ENCODE measurements at places on chromosomes 13 and 19. TPM values are rescaled to one million over a fixed set of nuclear protein-coding genes. Genes with fewer than 3 reads are reported as not detected.

- no peak overlapping the region for H3K4me3 ChIP-seq
- H3K4me1 ChIP-seq: no peaks in the 10 kb centered on the region
- no peaks in the 10 kb centered on the region for H3K36me3 ChIP-seq
- H3K27ac ChIP-seq: no peak overlapping the region
- DNase-seq: no peak
These were observed 166.9 kb downstream of the DLEU7 start for GRCh38 chr13:50676602-50677001.

DNA sequence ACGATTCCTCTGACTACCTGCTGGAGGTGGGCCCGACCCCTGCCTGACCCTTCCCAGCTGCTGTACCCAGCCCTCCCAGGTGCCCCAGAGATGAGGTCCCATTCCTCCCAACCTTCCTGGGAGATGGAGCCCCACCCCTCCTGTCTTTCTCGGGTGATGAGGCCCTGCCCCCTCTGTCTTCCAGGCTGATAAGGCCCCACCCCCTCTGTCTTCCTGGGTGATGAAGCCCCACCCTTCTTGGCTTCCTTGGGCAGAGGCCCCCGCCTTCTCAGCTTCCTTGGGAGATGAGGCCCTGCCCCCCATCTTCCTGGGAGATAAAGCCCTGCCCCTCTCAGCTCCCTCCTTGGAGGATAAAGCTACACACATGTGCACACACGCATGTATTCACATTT is 47.9 kb downstream of the CERS4 start:
- H3K36me3 ChIP-seq: peaks cover 40% of the 10 kb centered on the region
- DNase-seq: no peak
- H3K27me3 ChIP-seq: no peaks in the 10 kb centered on the region
- no peaks in the 10 kb centered on the region for H3K4me1 ChIP-seq
- no peak overlapping the region for H3K27ac ChIP-seq

- H3K4me3 ChIP-seq: no peak overlapping the region
- H3K27me3 ChIP-seq: no peaks in the 10 kb centered on the region
- H3K36me3 ChIP-seq: no peaks in the 10 kb centered on the region
- no peak for DNase-seq
- no peak overlapping the region for H3K27ac ChIP-seq
- peaks cover 4% of the 10 kb centered on the region for H3K4me1 ChIP-seq
These were observed 34.2 kb downstream of the TDRD3 start for GRCh38 chr13:60431108-60431700.

- no peaks in the 10 kb centered on the region for H3K4me1 ChIP-seq
- H3K27ac ChIP-seq: no peak within 1 kb of the TSS
- no peak within 1 kb of the TSS for H3K4me3 ChIP-seq
- DNase-seq: no peak
These were observed at the start of gene TMEM190 for GRCh38 chr19:55376241-55376933. TMEM190 (plus strand) TSS chr19:55376826; CDS start chr19:55376854, 28 bp downstream.

- H3K4me3 ChIP-seq: no peak overlapping the region
- no peak for DNase-seq
- H3K36me3 ChIP-seq: no peaks in the 10 kb centered on the region
- H3K4me1 ChIP-seq: no peaks in the 10 kb centered on the region
These were observed 270.0 kb upstream of the PCDH20 start for GRCh38 chr13:61685682-61686012.

Gene CEACAM4
- polyA plus RNA-seq: 0.30 TPM

- no peaks in the 10 kb centered on the region for H3K4me1 ChIP-seq
- H3K36me3 ChIP-seq: no peaks in the 10 kb centered on the region
- DNase-seq: no peak
- no peak overlapping the region for H3K27ac ChIP-seq
These were observed 361.5 kb downstream of the ENOX1 start for GRCh38 chr13:43425234-43425633.

GRCh38 chr19:9847087-9847671 is 12.1 kb downstream of the PIN1 start:
- no peaks in the 10 kb centered on the region for H3K27me3 ChIP-seq
- DNase-seq: no peak
- no peaks in the 10 kb centered on the region for H3K36me3 ChIP-seq
- H3K4me1 ChIP-seq: no peaks in the 10 kb centered on the region
- no peak overlapping the region for H3K27ac ChIP-seq
- H3K4me3 ChIP-seq: no peak overlapping the region

- DNase-seq: no peak
- H3K4me3 ChIP-seq: no peak overlapping the region
- H3K27ac ChIP-seq: no peak overlapping the region
- H3K4me1 ChIP-seq: no peaks in the 10 kb centered on the region
- H3K36me3 ChIP-seq: no peaks in the 10 kb centered on the region
These were observed 7.3 kb downstream of the SIRT6 start for GRCh38 chr19:4174895-4175668.

- no peak overlapping the region for H3K27ac ChIP-seq
- H3K27me3 ChIP-seq: no peaks in the 10 kb centered on the region
- DNase-seq: peak; percentile 56
- no peaks in the 10 kb centered on the region for H3K4me1 ChIP-seq
- no peak overlapping the region for H3K4me3 ChIP-seq
These were observed 8.2 kb downstream of the RASGRP4 start for GRCh38 chr19:38417544-38418506.

- no peak for DNase-seq
- H3K4me3 ChIP-seq: no peak overlapping the region
- H3K27ac ChIP-seq: no peak overlapping the region
- no peaks in the 10 kb centered on the region for H3K4me1 ChIP-seq
- no peaks in the 10 kb centered on the region for H3K27me3 ChIP-seq
These were observed 813.0 kb upstream of the SLITRK5 start for GRCh38 chr13:86858216-86858615.

DNA sequence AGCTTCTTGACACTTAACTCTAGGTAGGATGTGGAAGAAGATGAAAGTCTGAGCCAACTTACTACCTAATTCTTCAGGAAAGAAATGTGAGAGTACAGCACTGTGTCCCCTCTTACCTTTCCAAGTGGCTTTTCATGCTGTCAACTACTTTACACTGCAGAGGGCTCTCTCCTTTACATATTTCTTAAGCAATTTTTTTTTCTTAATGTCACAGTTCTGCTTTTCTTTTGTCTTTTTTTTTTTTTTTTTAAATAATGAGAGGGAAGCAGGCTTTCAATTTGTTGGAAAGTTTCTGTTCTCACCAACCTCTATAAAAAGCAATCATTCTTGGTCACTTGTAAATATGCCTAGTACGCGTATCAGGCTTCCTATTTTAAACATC is 212.7 kb upstream of the MIR17HG start:
- H3K27me3 ChIP-seq: no peaks in the 10 kb centered on the region
- H3K27ac ChIP-seq: no peak overlapping the region
- H3K36me3 ChIP-seq: no peaks in the 10 kb centered on the region

DNA sequence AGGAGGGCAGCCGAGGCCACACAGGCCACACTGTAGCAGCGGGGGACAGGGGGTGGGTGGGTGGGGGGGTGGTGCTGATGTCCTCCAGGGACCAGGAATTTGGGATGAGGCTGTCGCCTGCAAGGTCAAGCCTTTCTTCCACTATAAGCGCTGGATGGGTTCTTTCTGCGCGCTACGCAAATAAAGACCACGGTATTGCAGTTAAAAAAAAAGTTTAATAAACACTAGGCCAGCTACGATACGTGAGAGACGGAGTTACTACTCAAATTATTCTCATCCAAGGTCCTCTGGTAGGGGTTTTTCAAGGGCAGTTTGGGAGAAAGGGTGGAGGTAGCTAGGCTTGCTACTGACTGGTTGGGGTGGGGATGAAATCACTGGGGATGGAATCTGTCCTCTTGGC is 508 bp upstream of the ZNF44 start:
- H3K4me3 ChIP-seq: peak overlapping the region; percentile 86
- H3K36me3 ChIP-seq: no peaks in the 10 kb centered on the region
- H3K4me1 ChIP-seq: peaks cover 9% of the 10 kb centered on the region
- peak overlapping the region; percentile 93 for H3K27ac ChIP-seq
- DNase-seq: no peak
- H3K27me3 ChIP-seq: no peaks in the 10 kb centered on the region

GRCh38 chr19:16124953-16125352 is 13.3 kb downstream of the RAB8A start:
- H3K27me3 ChIP-seq: no peaks in the 10 kb centered on the region
- no peak for DNase-seq
- H3K4me3 ChIP-seq: no peak overlapping the region

DNA sequence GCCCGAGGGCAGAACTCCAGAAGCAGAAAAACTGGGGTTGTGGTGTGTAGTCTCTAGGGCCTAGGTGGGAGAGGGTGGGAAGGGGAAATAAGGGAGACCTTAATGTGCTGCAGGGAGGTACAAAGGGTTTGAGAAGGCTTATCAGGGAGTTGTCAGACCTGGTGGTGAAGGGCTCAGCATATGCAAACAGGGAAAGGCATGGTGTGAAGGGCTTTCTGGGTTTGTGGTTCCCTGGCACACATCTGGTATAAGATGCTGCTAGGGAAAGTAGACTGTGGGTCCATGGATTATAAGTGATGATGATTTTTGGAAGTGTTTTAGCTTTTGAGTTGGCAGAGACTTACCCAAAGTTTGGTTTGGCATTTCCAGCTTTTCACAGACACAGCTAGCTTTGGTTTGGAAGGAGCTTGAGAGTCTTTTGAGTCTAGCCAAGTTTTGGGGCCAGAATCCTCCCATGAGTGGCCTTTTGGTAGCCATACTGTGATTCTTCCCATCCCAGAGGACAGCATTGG is 2.2 kb downstream of the TRIM28 start:
- peak overlapping the region; percentile 93 for H3K4me3 ChIP-seq
- H3K36me3 ChIP-seq: peaks cover 29% of the 10 kb centered on the region
- H3K4me1 ChIP-seq: peaks cover 8% of the 10 kb centered on the region
- H3K27ac ChIP-seq: no peak overlapping the region

All from pancreas (tissue), 10 donors.